Transverse colon (tissue), 4 donors: ENCODE measurements at places on chromosomes 4 and X. TPM values are rescaled to one million over a fixed set of nuclear protein-coding genes. Genes with fewer than 3 reads are reported as not detected.

VCX3B gene
- total RNA-seq, result not detected

ARSJ gene
- 3.4 TPM for total RNA-seq

DNA sequence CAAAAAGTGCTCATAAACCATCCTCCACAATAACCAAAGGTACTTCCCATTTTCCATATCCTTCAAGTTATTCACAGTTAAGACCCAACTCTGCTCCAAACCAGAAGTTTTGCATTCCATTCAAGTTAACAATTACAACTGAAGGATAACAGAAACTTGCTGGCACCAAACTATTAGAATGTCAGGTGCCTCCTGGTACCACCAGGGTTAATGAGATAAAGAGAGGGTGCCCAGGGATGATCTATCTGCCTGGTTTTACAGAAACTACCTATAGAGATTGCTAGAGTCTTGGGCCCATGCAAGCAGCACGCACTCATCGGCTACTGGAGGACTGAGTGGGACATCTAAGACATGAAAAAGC, 114.6 kb downstream of the RBM47 start:
- H3K27ac ChIP-seq, result peak overlapping the region; percentile 87
- H3K27me3 ChIP-seq, result no peaks in the 10 kb centered on the region
- H3K4me1 ChIP-seq, result peaks cover 7% of the 10 kb centered on the region
- H3K36me3 ChIP-seq, result no peaks in the 10 kb centered on the region

DNA sequence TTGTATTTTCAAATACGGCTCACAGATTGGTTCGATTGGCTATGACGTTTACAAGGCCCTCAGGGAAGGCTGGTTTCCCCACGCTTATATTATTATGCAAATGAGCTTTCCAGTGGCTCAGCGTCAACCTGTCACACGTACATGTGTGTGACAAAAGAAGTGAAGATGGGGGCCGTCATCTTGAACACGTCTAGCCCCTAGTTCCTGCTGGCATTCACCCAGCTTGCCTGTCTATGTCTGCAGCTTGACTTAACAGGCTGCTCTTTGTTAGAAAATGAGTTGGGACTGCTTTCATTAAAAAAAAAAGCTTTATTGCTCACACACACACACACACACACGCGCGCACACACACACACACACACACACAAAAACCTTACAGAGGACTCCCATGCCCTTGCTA, 283.6 kb upstream of the CTSO start:
- no peaks in the 10 kb centered on the region for H3K4me1 ChIP-seq
- H3K36me3 ChIP-seq, result no peaks in the 10 kb centered on the region
- H3K27ac ChIP-seq, result no peak overlapping the region
- no peak for DNase-seq
